IPS DF 6.9 (cell line): ENCODE measurements at places on chromosomes 5 and 9.

DNA sequence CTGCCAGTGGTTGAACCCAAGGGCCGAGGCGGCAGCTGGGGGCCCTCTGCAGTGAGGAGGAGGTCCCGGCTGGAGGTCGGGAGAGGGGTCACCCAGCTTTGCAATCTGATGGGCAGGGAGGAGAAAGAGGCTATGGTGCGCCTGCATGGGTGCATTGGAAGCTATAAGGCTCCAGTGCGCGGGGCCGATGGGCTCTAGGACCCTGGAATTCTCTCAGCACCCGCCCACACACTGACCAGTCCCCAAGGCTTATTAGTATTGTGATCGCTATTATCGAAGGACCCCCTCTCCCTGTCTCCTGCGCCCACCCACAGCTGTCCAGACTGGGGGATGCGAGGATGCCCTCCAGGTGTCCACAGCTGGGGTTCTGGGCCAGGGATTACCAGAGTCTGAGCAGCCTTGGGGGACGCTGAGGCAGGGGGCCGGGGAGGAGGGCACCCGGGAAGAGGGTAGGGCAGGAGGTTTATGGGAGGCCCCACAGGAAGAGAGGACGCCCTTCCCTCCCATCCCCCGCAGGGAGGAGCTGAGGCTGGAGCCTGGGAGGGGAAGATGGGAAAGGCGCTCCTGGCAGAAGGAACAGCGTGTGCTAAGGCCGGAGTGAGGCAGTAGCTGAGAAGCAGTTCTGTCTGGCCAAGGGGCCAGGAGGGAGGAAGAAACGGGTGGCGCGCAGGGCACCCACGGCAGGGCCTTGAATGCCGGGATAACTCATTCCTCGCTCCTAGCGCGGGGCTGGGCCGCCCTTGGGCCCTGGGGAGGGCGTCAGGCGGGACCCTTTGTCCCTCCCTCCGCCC, 24.2 kb downstream of the C9orf50 start:
- no peak for DNase-seq

DNA sequence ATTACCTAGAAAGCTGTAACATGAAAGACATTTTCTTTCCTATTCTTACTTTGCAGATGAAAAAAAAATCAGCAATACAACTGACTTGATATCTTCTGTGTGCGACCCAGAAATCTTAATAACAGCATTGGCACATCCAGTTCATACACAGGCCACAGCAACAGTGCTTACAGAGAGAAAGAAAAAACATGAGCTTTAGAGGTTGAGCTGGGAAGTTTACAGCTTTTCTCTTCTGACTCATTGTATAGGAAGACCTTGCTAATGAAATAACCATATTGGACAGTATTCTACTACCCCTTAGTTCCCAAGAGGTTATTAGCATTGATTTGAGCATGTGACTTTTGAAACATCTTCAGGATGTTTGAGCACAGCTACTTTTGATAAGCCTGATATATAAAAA, 1033.4 kb upstream of the DMAC1 start:
- no peak for DNase-seq

DNA sequence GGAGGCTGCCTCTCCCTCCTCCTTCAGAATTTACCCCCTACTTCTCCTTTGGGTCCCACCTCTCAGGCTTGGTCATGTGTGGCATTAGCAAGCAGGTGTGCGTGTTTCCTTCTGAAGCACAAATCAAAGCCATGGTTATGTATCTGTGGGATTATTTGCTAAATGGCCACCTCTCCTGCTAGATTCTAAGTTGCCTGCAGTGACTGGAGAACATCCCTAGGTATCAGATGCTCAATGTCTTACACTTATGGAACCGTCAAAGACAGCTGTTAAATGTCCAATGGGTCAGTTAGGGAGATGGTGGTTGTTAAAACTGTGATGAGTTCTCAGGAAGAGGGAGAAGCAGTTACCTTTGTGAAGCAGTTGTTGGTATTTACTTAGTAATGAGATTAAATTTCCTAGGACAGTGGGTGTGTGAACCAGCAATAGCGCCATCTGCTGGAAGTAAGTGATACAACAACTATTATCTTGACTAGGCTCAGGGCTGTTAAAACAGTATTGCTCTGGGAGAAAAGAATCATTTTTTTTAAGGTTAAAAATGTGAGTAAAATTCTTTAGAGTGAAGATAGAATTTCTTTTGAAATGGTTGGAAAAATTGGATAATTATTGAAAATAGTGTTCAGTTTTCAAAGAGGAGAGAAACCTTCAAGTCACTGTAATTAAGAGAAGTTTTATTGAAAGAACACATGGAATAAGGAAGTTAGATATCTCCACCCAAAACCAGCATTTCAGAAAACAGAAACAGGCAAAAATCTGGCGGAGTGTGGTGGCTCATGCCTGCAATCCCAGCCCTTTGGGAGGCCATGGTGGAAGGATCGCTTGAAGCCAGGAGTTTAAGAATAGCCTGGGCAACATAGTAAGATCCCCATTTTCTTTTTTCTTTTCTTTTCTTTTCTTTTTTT, 71.3 kb downstream of the TMC1 start:
- DNase-seq, result peak; percentile 64

- DNase-seq, result no peak
Measured at GRCh38 chr9:7456793-7457530, 342.6 kb downstream of the DMAC1 start.

- DNase-seq, result no peak
Measured at GRCh38 chr9:104982543-104982942, 54.6 kb upstream of the ABCA1 start.
